ENCODE measurements at places on chromosomes 4 and X. TPM values are rescaled to one million over a fixed set of nuclear protein-coding genes. Genes with fewer than 3 reads are reported as not detected.

TET2 gene
- total RNA-seq = 21.3 TPM

- no peak for DNase-seq
Observed at GRCh38 chrX:150602296-150602695, 33.9 kb downstream of the MTM1 start.

- no peak for DNase-seq
Observed at GRCh38 chrX:41973208-41973607, 49.9 kb upstream of the CASK start.

DNA sequence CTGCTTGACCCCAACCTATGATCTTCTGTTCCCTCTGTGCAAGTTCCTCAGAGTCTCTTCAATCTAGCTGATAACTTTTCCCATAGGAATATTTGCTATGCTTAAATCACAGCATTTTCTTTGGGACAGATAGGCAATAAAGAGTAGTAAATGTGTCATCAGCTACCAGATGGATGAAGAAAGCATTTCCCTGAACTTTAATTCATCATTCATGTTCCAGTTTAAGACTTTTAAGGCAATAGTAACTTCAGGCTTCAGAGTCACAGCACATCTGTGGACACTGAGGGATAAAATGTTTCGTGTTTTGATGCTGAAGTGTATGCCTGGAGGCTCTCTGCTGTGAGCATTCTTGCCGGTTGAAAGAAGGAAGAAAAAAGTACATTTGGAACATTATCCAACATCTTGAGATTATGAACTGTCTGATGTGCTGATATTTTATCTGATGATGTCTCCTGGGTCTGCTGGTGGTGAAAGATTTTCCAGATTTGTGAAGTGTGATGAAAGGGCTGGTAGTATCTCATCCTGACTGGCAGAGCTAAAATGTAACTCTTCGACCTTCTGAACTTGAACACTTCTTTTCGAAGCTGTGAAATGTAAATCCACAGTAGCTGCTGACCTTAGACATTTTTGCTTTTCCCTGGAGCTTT lies 133.7 kb downstream of the DCLK2 start:
- no peak for DNase-seq

DNA sequence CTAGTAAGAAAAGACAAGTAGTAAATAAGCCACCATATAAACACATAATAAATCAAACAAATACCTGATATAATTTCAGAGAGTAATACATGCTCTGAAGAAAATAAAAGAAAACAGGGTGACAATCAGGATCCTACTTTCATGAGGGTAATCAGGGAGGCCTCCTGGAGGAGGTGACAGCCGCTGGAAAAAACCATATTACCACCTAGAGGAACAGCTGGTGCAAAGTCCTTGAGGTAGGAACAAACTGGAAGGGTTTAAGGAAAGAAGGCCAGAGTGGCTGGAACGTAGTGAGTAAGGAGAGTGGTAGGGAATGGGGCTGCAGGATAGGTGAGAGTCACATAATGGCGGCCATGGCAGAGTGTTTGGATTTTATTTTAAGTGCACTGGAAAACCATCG lies 19.1 kb upstream of the PLAC1 start:
- no peak for DNase-seq

DNA sequence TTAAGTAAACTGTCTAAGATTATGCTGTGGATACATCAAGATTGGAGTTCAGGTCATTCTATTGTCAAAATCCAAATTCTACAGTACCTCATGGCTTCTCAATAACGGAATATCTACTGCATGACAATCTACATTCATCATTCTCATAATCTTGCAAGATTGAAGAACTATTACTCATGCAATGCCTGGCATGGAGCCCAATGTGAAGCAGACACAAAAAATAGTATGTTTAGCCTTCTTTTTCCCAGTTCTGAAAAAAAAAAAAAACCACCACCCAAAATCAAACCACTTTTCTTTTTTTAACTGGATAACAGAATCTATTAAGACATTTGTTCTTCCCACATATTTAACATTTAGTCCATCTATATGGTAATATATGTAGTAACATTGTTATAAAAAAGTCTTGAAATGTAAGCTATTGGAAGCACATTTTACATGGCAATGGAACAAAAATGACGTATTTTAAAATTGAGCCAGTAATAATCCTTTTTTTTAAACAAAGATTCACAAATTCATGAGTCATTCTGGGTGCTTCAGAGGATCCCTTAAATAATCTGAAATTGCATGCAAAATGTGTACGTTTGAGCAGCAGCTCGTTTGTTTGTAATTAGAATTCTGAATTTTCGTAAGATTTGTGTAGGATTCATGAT lies 232.2 kb upstream of the FMR1 start:
- DNase-seq = no peak

- DNase-seq = no peak
Observed at GRCh38 chr4:112410364-112410763, 105.6 kb downstream of the NEUROG2 start.

- DNase-seq = no peak
Observed at GRCh38 chr4:153258750-153259149, 54.5 kb downstream of the TRIM2 start.

DNA sequence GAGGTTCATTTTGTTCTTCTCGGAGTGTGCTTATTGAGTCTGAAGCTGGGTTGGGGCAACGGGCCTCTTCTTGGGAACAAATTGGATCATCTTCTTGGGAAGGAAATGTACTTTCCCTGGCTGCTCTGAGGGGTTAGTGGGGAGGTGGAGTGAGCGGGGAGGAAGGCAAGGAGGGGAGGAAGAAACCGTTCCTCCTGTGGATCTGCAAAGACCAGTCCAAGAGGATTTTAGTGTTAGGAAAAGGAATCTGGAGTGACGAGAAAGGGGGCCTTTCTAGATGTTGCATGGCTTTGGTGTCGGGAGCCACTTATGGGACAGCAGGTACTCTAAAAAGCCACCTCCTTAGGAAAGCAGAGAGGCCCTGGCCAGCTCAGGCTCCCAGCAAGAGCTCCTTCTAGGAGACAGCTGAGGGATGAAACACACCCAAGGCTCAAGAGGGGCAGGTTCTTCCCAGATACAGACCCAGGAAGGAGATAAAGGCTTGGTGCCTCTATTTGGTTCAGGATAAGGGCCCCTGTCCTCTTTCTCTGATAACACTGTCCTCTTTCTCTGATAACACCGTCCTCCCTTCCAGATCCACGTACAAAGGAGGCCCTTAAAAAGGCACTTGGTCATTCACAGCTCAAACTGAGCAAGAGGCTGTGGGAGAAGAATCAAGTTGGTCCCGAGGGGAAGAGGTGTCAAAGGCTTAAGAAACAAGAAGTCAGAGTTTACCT lies 451 bp downstream of the SOD3 start:
- no peak for DNase-seq

- DNase-seq = no peak
Observed at GRCh38 chr4:48193096-48193836, 59.2 kb upstream of the TXK start.

HSFX3 gene
- total RNA-seq = not detected

DNA sequence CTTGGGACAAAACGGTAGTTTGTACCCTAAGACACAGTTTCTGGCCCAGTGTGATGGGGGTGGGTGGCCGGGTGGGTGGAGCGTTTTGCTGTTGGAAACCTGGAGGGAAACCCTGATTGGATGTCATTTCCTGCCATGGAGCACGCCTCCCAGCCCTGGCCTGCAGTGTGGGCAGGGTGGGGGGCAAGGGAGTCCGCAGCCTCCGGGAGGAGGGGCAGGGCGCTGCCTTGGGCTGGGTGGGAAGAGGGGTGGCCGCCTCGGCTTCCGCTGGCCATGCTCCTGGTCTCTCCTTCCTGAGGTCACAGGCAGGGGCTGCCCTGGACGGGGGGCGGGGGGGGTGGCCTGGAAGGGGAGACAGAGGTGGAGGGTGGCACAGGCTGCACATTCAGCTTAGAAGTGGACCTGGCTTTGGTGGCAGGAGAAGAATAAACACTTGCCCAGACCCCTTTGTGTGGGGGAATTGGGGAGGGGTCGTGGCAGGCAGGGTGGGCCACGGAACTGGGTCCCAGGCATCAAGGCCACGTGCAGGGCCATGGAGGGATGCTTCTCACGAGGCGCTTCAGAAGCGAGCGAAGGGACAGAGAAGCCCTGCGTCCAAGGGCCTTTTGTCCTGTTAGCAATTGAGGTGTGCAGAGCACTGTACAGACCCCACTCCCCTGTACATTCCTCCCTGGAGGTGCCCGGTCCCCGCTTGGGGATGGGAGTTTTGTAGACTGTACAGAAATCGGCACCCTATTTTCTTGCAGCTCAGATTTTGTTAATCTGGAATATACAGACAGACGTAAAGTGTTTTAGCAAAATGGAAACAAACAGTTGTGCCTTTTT lies 6.2 kb downstream of the NAT8L start:
- DNase-seq = peak; percentile 64

DRD5 gene
- not detected for total RNA-seq

CSN3 gene
- not detected for total RNA-seq

DNA sequence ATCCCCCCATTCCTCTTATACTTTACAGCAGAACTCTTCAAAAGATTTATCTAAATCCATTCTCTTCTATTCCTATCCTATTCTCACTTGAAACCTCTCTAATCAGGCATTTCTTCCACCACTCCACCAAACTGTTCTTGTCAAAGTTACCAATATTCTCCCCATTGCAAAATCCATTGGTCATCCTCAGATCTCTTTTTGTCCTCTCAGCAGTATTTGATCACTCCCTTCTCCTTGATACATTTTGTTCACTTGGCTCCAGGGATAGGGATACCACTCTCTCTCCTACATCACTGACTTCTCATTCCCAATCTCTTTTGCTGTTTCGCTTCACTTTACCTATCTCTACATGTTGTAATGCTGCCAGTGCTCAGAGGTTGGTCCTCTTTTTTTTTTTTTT lies 2.8 kb upstream of the MTMR8 start:
- DNase-seq = no peak

PDE5A gene
- 87.1 TPM for total RNA-seq

- no peak for DNase-seq
Observed at GRCh38 chrX:146243041-146243440, 425.4 kb downstream of the SLITRK2 start.

- DNase-seq = no peak
Observed at GRCh38 chr4:158799856-158800255, 31.0 kb downstream of the FNIP2 start.

GRCh38 chrX:21974011-21974385 lies 33.5 kb downstream of the SMS start:
- no peak for DNase-seq

DNA sequence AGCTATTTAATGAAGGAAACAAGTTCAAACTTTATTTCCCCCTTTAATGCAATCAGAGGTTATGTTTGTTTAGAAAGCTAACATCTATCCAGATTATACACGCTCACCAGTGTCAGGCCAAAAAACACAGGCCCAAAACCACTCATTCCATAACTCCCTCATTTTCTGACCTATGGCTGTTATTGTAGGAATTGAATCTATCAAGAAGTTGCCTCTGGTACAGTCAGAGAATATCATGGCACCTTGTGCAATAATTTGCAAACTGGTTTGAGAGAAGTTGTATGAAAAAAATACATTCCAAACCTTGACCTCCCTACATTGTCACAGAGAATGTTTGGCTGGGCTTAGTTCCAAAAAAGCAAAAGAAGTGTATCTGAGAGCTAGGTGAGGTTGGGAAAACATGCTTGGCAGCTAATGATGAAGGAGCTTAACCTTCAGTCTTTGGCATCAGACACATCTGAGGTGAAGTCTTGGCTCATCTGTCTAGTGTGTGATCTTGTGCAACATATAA lies 591.0 kb downstream of the ANKRD50 start:
- DNase-seq = no peak

DNA sequence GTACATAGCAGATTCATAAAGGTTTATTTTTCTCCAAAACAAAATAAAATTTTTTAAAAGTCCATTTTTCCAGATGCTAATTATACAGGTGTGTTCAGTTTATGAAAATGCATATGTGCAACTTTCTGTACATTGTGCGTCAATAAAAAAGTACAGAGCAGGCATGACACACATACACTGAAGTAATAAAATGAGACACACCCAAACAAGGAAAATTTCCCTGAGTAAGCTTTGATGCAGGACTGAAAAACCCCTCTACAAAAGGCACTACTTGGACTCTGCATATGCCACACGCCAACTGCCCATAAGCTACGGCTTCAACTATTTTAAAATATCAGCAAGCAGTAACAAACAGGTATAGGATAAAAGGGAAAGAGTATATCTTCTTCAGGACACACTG lies 13.8 kb downstream of the ARAP2 start:
- DNase-seq = no peak

TRIM60 gene
- not detected for total RNA-seq

GRCh38 chrX:38570396-38570795 lies 9.1 kb downstream of the TSPAN7 start:
- no peak for DNase-seq

- DNase-seq = no peak
Observed at GRCh38 chr4:31081366-31081765, 361.2 kb downstream of the PCDH7 start.

CITED1 gene
- total RNA-seq = not detected

OCIAD2 gene
- 4.8 TPM for total RNA-seq

- no peak for DNase-seq
Observed at GRCh38 chr4:170139764-170140163, 50.0 kb upstream of the AADAT start.

UNC5C gene
- total RNA-seq = 14.9 TPM

All from posterior vena cava (tissue), 2 donors.